ENCODE measurements at places on chromosomes 2 and 18.

- DNase-seq: no peak
Measured at GRCh38 chr18:40380686-40381439, 1574.2 kb upstream of the PIK3C3 start.

DNA sequence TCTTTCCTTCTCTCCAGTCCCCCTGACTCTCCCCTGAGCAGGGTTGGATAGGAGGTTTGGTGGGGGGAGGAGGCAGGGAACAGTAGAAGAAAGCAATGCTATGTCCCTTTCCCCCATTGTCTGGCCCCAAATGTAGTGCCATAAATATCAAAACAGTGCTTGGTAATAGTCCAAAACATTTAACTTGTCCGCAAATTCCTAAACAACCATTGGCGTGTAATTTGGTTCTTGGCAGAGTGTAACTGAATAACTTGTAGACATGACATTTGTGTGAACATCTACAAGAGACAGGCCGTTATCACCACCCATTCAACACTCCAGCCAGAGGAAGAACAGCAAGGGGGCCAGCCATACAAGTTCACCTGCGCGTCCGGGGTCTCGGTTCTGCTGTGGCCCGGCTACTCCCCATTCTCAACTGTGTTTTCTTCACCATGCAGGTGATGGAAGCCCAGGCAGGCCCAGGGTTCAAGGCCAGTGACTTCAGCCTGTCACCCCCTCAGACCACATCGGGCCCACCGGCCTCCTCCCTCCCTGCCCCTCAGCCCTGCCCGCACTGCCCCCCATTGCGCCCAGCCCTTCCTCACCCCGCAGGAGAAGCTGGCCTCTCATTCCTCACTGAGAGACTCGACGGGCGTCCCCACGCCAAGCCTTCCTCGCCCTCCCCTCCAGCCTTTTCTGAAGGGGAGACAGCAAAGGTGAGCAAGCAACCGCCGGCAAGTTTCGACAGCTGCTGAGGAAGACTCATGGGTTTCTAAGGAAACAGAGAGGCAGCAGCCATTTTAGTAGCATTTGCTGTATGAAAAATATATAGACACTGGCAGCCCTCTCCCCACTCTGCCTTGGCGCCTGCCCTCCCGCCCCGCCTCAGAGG lies 699 bp upstream of the RAPGEF4 start:
- DNase-seq: no peak

DNA sequence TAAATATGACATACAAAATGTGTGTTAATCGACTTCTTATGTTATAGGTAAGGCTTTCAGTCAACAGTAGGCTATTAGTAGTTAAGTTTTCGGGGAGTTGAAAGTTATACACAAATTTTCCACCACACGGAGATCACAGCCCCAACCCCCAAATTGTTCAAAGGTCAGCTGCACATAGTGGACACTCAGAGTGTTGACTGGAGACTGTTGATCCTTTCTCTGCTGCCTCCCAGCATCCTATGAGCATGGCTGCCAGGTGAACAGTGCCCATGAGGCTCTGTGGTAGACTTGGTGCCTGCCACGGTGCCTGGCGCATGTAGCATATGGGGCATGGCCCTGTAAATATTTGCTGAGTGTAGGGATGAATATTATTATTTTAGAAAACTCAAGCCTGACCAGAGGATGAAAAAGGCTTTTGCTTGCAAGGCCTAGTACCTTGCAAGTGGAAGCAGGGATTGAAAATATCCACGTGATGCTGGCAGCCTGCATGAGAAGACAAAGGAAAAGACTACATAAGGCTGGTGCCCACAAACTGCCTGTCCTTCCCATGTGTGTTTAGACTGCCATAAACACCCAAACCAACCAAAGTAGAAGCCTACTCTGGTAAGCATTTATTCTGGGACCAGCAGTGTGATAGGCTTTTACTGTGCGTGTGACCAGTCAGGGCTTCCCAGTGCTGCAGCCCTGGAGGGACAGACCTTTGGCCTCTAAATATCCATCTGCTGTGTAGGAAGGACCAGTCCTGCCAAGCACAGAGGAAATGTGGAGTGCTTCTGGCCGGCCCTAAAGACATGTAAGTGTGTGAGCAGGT lies 226.1 kb downstream of the LDLRAD4 start:
- no peak for DNase-seq

GRCh38 chr2:105754994-105755393 lies 10.3 kb downstream of the NCK2 start:
- no peak for DNase-seq

DNA sequence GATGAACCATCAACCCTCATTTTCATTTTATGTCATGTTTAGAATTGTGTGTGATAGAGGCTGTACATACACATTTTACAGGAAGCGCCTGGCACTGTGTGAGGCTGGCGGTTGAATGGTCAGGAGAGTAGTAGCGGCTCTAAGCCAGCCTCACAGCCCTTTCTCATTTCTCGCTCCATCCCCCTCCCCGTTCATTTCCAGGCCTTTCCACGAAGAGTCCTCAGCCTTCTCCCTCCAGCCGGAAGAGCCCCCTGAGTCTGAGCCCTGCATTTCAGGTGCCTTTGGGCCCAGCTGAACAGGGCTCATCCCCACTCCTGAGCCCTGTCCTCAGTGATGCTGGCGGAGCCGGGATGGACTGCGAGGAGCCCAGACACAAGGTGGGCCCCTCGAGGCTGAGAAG lies 51.8 kb downstream of the STK25 start:
- DNase-seq: no peak

DNA sequence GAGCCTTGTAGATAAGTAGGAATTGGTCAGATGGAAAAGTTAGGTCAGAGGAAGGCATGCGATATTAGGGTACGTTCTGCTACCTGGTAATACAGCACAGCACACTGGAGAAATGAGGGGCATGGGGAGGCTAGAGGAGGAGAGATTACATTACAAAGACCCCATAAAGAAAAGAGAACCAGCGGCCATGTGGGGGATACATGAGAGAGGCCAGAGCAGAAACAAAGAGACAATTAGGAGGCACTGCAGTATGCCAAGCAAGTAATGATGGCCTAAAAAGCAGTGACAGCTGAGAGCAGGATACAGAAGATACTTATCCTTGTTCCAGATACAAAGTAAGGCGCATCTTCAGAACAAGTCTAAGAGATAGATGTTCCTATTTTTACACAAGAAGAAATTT lies 40.0 kb downstream of the TXNL1 start:
- no peak for DNase-seq

DNA sequence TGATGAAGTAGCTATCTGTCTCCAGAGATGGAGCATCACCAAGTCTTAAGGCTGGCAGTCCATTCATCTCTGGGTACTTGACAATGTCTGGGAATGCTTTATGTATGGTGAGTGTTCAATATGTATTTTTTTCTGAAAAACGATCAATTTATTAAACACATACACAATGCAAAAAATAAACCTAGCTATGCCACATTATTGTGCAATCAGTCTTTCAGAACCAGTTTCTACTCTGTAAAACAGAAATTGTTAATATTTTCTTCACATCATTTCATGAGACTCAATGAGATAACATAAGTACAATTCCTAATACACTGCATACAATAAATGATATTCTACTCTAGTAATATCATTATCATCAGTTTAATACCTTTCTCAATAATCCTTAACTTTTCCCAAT lies 122.5 kb downstream of the PIGN start:
- no peak for DNase-seq

GRCh38 chr2:109476641-109477441 lies 136.9 kb downstream of the SEPTIN10 start:
- DNase-seq: no peak

GRCh38 chr2:118923371-118923770 lies 18.6 kb upstream of the MARCO start:
- no peak for DNase-seq

- no peak for DNase-seq
Measured at GRCh38 chr2:124678043-124678442, 653.0 kb downstream of the CNTNAP5 start.

- no peak for DNase-seq
Measured at GRCh38 chr2:68857855-68858456, 13.2 kb downstream of the BMP10 start.

DNA sequence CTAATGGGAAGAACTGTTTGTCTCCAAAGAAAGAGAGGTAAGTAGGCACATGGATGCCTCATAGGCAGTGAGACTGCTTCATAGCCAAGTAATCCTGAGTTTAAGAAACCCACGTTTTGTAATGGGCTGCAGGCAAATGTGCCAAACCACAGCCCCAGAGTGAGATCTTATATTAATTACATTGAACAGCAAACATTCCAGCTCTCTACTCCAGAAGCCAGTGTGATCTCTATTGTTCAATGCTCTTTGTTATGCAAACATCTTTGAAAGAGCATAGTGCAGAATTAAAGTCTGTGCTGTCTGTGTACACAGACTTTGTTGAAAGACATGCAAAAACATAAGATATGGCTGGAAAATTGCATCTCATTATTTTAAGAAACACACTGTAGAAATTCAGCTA lies 720.8 kb upstream of the REG3G start:
- DNase-seq: no peak

DNA sequence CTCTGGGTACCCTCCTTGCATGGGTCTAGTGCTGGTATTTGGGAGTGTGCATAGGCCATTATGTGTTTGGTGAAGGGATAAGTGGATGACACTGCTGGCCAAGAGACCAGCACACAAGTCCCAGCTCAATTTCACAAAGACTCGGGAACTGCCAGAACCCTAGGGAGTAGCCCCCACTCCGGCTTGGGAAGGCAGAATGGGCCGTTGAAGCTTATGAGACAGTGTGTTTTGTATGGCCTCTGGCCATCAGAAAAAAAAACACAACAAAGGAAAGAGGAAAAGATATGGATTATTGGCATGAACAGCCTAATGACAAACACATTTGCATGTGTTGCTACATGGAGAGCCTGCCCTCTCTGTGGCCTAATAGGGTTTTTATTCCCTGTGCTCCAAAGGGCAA lies 144.2 kb downstream of the TTC32 start:
- DNase-seq: no peak

DNA sequence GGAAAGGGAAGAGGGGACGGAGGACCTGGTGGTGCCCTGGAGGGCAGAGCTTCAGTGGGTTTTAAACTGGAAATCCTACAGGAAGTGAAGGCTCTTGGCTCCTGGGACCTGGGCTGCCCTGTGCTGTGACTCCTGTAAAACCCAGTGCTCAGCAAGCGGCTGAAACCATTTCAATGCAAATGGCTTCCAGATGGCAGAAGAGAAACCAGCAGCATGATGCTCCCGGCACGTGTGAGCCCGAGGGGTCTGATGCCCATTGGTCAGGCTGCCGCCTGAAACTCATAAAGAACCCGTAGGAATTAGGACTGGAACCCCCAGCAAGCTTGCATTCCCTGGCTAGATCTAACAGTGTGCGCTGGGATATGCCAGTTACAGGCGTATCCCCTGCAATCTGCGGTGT lies 109.2 kb upstream of the THOC1 start:
- DNase-seq: no peak

- DNase-seq: no peak
Measured at GRCh38 chr2:65120990-65121693, 8.8 kb downstream of the RAB1A start.

DNA sequence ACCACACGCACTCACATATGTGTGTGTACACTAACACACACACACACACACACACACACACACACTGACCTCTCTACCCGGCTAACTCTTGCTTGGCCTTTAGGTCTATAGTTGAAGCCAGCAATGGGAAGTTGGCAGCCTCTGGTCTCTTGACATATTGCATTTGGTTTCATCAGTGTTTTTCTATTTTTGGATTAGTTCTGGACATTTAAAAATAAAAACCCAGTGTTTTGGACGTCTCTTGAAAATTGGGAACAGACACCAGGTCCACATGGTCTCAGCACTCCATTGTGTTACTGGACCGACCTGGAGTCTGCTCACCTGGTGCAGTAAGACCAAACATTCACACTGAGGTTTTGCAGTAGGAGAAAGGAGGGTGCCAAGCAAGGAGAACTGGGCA lies 50.4 kb upstream of the AFF3 start:
- DNase-seq: no peak

GRCh38 chr2:48165070-48165753 lies 258.9 kb upstream of the FBXO11 start:
- DNase-seq: no peak

GRCh38 chr18:23228102-23229061 lies 93.1 kb downstream of the CABLES1 start:
- DNase-seq: peak; percentile 28

DNA sequence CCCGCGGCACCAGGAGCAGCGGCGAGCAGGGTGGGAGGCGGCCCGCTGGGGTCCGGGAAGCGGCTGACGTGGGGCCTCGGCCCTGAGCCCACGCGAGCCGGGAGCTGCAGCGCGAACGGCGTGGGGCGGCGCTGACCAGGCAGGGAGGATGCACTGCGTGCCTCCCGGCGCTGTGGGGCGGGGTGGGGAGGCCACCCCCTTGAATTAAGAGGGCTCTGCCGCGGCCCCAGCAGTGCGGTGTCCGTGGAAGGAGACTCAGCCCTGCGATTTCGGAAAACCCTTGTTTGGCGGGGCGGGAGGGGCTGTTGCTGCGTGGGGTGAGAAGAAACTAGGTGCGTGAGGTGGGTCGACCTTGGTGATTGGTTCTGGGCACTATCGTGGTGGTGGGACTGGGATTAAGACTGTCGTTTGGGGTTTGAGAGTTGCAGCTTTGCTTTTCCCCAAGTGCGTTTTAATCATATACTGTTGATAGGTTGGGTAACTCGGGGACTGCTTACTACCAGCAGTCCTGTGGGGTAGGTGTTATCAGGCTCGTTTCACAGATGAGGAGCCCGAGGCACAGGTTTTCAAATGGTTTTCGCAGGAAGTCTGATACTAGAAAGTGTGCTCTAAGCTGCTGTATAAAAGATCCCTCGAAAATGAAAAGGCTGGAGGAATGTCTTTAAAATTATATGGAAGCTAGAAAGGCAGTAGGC lies 722 bp downstream of the ACSL3 start:
- peak; percentile 51 for DNase-seq

- no peak for DNase-seq
Measured at GRCh38 chr2:128577141-128577930, 258.7 kb upstream of the HS6ST1 start.

DNA sequence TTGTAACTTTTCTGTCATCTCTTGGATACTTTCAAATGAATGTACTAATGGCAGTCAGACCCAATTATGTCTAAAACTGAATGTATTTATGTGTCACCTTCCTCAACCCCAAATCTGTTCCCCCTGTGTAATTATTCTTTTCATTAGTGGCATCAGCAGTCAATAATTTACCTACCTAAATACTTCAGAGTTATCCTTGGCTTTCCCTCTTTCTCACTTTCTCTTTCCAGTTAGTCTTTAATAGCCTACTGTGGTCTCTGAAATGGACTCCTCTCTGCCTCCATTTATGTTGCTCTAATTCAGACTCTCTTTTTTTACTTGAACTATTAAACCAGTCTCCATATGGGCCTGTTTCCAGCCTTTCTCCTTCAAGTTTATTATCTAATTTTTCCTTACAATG lies 21.0 kb downstream of the C18orf63 start:
- no peak for DNase-seq

GRCh38 chr18:69947361-69948133 lies at the start of gene CD226:
Gene CD226 (minus strand): TSS chr18:69947873. CDS start chr18:69947406, 467 bp downstream.
- DNase-seq: no peak

GRCh38 chr2:88053296-88053695 lies 2.3 kb downstream of the KRCC1 start:
- no peak for DNase-seq
